ENCODE measurements at places on chromosomes 2 and 18.

GRCh38 chr2:160227293-160227915 lies 27.3 kb upstream of the ITGB6 start:
- peak; percentile 87 for DNase-seq

DNA sequence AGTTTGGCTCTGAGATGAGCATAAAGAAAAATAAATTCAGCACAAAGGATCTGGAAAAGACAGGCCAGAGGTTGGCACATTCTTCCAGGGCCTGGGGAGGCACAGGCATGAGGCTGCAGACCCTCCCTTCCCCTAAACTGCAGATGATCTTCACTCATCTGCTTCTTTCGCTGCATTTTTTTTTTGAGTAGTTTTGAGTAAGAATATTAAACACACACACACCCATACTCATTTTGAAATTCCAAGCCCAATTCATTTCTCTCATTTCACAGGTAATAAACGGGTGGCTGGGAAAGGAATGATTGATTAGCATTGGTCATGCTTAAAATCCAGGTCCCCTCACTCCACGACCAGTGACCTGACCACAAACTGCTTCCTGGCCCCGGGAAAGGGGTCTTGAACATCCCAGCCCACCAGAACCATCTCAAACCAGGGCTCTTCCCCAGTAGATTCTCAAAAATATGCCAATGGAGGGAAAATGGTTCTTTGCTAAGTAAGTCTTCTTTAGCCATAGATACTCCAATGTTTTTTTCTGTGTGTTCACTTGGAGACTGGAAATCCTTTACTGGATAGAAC lies 219.6 kb downstream of the ANAPC1 start:
- DNase-seq, result no peak

DNA sequence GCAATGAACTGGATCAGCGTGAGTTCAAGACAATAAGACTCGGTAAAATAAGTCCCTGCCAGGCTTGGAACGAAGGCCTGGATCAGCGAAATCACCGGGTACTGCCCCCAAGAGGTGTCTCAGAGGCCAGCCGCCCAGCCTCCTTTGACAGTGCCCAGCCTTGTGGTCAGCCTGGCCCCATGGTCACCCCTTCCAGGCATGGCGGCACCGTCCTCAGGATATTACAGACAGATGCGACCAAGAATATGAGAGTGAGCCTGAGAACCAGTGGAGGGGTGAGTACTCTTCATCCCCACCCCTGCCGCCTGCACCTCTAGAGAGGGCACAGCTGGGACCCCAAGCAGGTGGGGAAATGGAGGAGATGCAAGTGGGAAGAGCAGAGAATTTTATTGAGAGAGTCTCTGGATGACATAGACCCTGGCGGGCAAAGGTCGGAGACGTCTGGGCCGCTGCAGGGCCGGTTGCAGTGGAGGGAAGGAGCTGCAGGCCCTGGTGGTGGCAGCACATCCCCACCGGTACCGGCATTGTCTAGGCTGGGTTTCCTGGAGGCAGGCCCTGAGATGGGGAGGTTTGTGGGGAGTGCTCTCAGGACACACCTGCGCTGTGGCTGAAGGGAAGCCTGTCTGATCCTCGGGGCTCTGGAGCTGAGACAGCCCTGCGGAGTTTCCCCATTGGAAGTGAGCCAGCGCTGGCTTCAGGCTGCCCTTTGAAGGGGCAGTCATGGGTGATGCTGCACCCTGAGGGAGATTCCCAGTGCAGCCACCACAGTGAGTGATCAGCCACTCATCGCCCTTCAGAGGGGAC lies 190.0 kb downstream of the SEPTIN10 start:
- DNase-seq, result no peak

DNA sequence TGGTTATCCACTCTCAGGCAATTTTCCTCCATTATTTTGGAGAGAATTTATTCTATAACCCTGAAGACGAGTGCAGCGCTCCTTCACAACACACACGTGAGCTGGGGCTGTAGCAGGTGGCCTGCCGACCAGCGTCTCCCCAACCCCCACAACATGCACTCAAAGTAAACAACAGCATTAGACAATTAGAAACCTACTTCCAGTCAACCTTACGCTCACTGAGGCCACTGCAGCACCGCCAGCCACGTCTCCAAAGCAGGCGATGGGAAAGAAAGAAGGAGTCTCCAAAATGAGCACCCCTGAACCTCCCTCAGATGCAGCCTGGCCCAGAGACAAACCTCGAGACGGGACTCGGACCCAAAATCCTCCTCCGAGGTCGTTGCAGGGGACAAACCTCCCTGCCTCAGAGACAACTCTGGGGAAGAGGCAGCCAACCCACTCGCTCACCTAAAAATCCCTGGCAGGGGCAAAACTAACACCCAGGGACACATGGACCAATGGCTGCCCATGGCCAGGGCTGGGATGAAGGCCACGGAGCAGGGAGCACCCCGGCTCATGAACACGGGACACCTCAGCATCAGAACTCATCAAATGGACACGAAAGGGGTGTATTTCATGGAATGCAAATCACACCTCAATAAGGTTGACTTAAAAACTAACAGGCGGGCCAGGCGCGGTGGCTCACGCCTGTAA lies 2.6 kb downstream of the SLC66A2 start:
- DNase-seq, result no peak
